ENCODE measurements at places on chromosomes 2 and 18. TPM values are rescaled to one million over a fixed set of nuclear protein-coding genes. Genes with fewer than 3 reads are reported as not detected.

- peak; percentile 95 for DNase-seq
Observed at GRCh38 chr2:65055422-65056214, 598 bp upstream of the CEP68 start.

- no peak for DNase-seq
Observed at GRCh38 chr18:2258954-2259353, 312.4 kb downstream of the METTL4 start.

DNA sequence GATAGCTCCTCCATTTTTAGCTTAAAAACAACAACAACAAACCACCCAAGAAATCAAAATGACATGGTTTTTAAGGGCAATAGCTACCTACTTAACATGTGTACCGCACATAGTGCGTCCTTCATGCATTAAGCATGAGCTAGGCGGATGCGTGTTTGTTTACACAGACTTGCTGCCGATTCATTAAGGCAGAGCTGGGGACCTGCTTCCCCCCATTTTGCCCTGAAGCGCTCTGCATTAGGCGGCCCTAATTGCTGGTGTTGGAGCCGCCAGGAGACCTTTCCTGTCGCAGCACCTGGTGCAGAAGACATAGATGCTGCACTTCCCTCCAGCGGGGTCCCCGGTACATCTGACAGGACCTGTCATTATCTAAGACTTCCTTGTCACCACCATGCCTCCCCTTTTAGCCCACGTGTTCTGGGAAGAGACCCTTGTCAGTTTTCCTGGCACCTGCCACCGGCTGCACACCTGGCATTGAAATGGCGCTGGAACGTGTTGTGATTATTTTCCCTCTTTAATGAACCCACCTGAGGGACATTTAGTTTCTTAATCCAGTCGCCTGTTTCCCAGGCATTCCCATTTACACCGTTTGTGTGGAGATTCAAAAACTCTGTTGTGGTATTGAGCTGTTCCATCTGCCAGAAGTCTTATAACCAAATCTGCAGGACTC lies 261.1 kb upstream of the RAB12 start:
- DNase-seq, result no peak

- no peak for DNase-seq
Observed at GRCh38 chr18:44636241-44636640, 44.4 kb upstream of the SETBP1 start.

DNA sequence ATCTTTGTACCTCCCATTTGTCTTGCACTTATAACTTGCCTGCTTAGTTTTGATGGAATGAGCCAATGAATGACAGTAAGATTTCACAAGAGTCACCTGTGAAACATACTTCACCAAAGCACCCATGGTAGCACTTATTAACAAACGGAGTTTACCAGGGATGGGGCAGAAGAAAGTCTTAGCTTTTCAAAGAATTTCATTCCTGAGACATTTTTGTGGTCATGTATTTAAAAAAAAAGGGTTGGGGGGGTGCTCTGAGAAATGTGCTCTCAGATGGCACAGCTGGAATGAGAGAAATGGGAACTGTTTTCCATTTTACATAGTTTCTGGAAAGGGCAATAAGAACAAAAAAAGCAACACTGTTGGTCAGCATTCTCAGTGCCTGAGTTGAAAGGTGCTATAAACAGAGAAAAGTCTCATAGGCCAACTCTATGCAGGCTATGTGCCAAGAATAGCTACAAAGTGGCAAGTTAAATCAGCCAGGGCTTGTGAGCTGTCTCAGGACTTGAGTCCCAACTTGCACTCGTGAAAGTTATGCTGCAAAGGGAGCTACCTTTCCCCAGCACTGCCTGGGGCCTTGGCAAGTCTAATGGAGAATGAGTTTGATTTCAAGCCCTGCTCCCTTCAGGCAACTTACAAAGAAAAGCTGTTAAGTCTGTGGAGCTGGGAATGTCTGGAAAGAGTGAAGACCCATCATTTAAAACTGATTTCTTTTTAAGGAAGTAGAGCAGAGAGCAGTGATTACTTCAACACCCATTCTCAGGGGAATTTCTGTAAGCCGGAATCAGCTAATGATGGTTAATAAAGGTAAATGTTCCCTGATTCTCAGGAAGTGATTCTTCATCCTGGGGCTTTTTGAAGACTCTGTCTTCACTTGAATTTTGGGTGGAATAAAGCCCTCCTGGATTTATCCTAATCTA lies 170.6 kb downstream of the SLC8A1 start:
- DNase-seq, result no peak

GRCh38 chr18:49155410-49155809 lies 204.6 kb upstream of the SMAD7 start:
- DNase-seq, result no peak

GRCh38 chr2:8259106-8259840 lies 422.6 kb upstream of the ID2 start:
- DNase-seq, result no peak

- DNase-seq, result no peak
Observed at GRCh38 chr2:66803726-66804125, 368.8 kb downstream of the MEIS1 start.

DNA sequence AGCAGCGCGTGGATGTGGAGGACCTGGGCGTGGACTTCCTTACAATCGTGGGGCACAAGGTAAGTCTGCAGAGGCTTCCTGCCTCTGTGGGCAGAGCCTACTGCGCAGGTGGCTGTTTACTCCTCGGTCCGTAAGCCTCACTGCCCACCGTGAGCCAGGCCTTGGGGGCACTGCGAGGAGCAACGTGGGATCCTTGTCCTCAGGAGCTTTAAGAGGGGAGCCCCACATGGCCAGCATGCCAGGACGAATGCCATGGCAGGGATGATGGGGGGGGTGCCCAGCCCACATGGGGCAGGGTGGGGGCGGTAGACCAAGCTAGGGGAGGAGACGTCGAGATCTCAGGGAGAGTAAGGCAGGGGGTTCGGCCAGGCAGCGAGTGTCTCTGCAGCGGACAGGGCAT lies 18.0 kb upstream of the ESPNL start:
- no peak for DNase-seq

- DNase-seq, result no peak
Observed at GRCh38 chr2:206341396-206341795, 66.9 kb downstream of the ZDBF2 start.

DNA sequence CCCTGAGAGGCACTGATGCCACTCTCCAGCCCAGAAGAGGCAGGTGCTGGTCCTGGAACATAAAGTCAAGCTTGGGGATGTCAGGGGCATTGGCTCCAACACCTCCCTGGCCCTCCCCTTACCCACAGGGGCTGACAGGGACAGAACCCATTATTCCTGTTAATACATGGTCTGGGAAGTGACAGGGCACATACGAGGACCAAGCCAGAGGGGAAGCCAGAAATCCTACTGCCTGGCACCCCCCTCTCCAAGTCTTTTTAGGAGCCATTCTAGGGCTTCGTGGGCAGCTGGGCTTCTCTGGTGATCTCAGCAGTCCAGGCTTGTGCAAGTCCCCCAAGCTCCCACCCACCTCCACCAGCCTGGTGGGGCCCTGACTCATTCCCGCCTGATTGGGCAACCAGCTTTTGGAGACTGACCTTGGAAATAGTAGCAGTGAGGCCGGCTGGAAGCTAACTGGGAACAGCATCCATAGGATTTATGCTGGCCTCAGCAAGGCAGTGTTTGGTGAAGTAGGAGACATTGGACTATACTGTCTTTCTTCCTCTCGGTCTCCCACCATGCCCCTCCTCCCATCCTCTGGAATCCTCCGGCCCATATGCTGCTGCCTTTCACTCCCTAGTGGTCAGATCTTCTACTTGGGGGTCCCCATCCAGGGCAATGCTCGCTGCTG lies 86.4 kb upstream of the HK2 start:
- no peak for DNase-seq

DNA sequence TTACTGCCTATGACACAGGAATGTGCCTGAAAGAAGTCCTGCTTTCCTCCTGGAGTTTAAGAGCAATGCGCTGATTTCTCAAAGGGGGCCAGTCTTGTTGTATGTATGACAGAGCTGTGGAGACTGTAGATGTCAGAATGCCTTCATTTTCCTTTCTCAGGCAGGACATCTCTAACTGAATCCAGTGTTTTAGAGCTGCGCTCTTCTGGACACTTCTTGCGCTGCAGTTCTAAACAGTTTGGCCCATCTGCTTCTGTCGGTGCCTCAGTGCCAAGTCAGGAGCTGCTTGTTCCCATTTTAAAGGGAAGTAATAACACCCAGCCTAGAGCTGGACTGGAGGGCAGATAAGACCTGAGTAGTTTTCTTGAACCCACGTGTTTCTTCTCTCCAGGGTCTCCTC lies 91.4 kb downstream of the ESCO1 start:
- DNase-seq, result no peak

DNA sequence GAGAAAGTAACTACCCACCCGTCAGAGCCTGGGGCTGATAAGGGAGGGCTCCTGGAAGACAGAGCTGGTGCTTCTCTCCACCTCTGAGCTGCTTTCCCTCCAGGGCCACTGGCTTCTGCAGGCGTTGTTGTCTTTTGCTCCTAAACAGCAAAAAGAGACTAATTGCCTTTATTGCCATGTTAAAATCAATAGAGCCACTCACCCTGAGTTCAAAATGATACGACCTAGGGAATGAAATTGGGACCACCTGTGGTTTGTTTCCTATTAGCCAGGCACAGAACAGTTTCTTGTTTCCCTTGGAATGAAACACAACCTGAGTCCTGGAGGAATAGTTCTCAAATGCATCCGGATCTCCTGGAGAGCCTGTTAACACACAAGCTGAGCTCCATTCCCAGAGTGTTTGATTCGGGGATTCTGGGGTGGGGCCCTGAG lies 45.8 kb downstream of the TCF7L1 start:
- DNase-seq, result no peak

DNA sequence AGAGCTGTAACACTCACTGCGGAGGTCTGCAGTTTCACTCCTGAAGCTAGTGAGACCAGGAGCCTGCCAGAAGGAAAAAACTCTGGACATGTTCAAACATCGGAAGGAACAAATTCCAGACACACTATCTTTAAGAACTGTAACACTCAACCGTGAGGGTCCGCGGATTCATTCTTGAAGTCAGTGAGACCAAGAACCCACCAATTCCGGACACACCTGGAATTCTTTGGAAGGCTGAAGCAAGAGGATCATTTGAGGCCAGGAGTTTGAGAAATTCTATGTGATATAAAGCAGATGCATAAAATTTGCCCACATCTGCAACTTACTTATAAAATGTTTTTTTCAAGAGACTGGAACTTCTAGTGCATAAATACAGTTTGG lies 43.5 kb upstream of the ITSN2 start:
- no peak for DNase-seq

DNA sequence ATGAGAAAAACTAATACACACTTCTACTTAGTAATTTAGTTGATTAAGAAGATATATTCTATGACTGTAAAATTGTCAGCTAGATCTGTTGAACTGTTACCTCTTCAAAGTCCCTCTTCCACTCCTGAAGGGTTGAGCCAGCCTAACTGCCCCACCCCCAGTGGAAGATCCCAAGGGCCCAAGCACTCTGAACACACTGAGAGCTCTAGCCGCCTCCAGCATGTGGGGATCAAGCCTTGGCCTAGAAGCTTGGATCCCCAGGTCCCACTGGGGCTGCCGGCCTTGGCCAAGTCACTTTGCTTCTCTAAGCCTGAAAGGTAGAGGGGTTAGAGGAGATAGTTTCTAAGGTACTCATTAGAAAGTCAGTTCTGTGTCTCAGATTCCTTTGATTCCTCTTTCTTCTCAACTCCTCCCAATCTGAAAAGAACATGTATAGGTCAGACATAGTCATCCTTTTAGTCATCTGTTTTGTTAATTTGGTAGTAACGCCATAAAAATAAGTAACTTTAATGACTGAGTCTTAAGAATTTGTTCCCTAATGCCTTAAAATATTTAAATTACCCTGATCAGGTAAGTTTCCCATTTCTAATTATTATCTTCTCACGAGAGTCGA lies 5.6 kb downstream of the CPSF3 start:
- no peak for DNase-seq

SERPINB4 gene
- total RNA-seq, result not detected

PTPN4 gene
- total RNA-seq, result 37.4 TPM

RAMP1 gene
- total RNA-seq, result 7.6 TPM

RFX8 gene
- not detected for total RNA-seq

MRPS5 gene
- total RNA-seq, result 37.5 TPM

TTN gene
- 17.5 TPM for total RNA-seq
